Stimulated activated CD4-positive, alpha-beta T cell treated with anti-CD3 and anti-CD28 coated beads, Interleukin-1b, Interleukin-23, amount 100 ng/mL, for 48 hours (primary cell): ENCODE measurements at places on chromosomes 11 and 22.

- DNase-seq = no peak
Measured at GRCh38 chr11:78472905-78473304, 55.3 kb upstream of the GAB2 start.

- no peak for DNase-seq
Measured at GRCh38 chr22:45942787-45943493, 34.0 kb downstream of the WNT7B start.

DNA sequence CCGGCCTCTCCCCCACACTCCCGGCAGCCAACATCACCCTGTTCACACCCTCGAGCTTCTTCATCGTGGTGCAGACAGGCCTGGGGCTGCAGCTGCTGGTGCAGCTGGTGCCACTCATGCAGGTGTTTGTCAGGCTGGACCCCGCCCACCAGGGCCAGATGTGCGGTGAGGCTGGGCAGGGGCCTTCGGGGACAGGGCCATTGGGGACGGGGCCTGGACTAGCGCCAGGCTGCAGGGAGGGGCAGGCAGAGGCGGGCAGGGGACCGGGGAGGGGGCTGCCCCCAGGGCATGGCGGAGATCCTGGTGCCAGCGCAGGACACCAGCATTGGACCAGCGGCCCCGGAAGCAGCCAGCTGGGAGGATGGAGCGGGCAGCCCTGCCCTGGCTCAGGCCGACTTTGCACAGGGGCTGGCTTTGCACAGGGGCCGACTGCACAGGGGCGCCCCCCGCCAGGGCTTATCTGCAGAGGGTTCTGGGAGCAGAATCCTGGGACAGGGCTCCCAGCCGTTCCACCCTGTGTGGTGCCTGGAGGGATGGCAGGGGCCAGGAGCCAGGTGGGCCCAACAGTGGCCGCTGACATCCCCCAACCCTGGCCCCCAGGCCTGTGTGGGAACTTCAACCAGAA is 8.6 kb downstream of the MUC5B start:
- no peak for DNase-seq

- DNase-seq = no peak
Measured at GRCh38 chr11:14148653-14149273, 186.2 kb downstream of the SPON1 start.

- no peak for DNase-seq
Measured at GRCh38 chr11:134612140-134613030, 200.3 kb upstream of the B3GAT1 start.

DNA sequence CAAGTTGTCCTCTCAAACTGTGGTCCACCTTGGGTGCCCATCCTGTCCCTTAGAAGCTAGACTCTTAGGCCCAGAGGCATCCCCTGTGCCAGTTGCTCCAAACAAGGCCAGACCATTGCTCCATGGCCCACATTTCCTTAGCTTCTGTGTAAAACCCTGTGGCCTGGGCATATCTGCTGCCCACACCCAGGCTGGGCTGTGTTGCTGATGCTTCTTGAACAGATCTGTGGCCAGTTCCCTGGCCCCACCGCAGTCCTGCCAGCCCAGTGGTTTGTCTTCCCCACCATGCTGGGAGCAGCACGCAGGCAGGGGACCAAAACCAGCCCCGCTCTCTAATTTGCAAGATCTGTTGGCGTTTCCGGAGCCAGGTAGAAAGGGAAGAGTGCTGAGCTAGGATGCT is 72.2 kb downstream of the CSNK2A3 start:
- no peak for DNase-seq

- DNase-seq = no peak
Measured at GRCh38 chr22:31238057-31238456, 26.0 kb downstream of the LIMK2 start.

DNA sequence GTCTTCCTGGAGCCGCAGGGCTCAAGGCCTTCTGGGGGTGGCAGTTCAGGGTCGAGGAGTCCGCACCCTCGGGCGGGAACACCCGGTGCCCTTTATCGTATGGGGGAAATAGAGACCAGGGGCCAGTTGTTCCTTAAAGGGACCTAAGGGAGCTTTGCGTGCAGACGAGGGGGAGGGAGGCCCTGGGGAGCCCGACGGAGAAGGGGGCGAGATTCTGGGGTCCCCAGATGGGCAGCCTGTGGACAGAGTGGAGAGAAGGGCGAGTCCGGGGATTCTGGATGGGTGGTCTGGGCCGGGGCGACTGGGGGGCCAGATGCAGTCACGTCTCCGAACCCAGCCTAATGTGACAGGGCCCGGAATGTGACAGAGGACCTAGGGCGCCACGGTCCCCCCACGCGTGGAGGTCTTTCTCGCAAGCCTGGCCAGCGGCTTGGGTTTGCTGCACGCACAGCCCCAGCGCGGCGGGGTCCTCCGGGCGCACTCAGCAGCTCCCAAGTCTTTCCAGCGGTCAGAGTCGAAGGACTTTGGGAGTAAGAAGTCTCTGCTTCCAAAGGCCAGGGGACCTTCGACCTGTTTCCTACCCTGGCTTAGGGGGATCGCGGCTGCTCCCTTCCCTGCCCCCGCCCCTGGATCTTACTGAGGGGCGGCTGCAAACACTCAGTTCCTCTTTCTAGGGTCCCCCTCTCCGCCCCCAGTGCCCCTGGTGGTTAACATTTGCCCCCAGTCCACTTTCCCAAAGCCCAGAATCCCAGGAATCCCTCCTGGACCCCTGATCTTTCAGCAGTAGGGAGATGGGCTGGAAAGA is 547 bp downstream of the TUBA8 start:
- DNase-seq = no peak
